Peyer's patch (tissue), 4 donors: ENCODE measurements at places on chromosomes 11 and 22.

DNA sequence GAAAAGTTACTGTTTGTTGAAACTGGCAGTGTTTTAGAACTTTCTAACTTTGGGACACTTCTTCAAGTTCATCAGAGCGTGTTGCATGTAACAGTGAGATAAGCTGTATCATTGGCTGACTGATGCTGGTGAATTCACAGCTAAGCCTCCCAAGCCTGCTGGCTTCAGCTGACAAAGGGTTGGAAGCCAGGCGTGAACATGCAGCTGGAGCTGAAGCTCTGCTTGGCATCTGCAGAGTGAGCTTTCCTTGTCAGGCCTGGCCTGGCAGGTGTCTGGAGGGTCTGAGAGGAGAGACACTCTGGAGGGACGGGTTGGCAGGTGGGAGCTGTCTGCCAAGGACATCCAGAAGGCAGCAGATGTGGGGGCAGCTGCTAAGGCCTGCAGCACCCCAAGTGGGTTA lies 1.5 kb downstream of the AMPD3 start:
- peak overlapping the region; percentile 31 for H3K4me3 ChIP-seq
- H3K36me3 ChIP-seq = no peaks in the 10 kb centered on the region
- H3K4me1 ChIP-seq = peaks cover 26% of the 10 kb centered on the region
- DNase-seq = no peak

DNA sequence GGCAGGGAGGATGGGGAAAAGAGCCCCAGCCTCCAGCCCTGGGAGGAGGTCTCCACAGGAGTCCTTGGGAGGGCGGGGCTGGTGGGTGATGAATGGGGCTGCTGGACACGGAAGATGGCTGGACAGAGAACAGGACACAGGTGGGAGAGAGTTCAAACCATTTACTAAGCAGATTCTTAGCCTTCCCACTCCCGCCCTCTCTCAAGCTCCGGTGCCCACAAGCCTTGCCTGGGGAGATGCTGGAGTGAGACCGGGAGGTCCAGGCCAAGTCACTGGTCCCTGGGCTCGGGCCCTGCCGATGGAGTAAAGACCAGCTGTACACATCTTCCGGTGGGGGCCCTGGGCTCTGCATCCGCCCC lies 1.4 kb downstream of the CLDN5 start:
- H3K27ac ChIP-seq = no peak overlapping the region
- H3K4me3 ChIP-seq = no peak overlapping the region
- no peak for DNase-seq
- H3K4me1 ChIP-seq = no peaks in the 10 kb centered on the region
- no peaks in the 10 kb centered on the region for H3K36me3 ChIP-seq
- peaks cover 13% of the 10 kb centered on the region for H3K27me3 ChIP-seq

DNA sequence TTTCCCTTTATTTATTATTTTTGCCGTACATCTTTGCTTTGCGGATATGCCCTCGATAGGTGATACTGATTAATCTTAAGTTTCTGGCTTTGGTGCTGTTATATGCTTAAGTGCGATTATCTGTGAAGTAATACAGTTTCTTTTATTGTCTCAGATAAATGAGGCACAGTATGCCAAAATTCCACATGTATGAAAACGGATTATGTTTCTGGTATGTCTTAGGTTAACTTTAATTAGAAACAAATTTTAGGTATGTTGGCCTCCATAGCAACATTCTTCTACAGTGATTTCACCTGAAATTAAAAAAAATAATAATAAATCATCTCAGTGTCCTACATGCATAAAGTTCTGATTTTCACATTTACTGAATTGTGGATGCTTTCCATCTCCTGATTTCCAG lies 119.2 kb downstream of the ARHGAP42 start:
- no peak for DNase-seq
- no peak overlapping the region for H3K27ac ChIP-seq
- no peak overlapping the region for H3K4me3 ChIP-seq
- no peaks in the 10 kb centered on the region for H3K4me1 ChIP-seq

GRCh38 chr11:66510271-66510989 lies at the start of gene BBS1:
Gene BBS1 (plus strand): TSS chr11:66510635. CDS start chr11:66510660, 25 bp downstream.
- peak within 1 kb of the TSS; percentile 61 for H3K27ac ChIP-seq
- no peaks in the 10 kb centered on the region for H3K27me3 ChIP-seq
- H3K4me1 ChIP-seq = no peaks in the 10 kb centered on the region
- DNase-seq = peak; percentile 92
- no peaks in the 10 kb centered on the region for H3K36me3 ChIP-seq
